Progenitor cell of endocrine pancreas (in vitro differentiated cells): ENCODE measurements at places on chromosomes 2 and 18.

GRCh38 chr2:77479395-77479794 is 42.8 kb downstream of the LRRTM4 start:
- DNase-seq = no peak

DNA sequence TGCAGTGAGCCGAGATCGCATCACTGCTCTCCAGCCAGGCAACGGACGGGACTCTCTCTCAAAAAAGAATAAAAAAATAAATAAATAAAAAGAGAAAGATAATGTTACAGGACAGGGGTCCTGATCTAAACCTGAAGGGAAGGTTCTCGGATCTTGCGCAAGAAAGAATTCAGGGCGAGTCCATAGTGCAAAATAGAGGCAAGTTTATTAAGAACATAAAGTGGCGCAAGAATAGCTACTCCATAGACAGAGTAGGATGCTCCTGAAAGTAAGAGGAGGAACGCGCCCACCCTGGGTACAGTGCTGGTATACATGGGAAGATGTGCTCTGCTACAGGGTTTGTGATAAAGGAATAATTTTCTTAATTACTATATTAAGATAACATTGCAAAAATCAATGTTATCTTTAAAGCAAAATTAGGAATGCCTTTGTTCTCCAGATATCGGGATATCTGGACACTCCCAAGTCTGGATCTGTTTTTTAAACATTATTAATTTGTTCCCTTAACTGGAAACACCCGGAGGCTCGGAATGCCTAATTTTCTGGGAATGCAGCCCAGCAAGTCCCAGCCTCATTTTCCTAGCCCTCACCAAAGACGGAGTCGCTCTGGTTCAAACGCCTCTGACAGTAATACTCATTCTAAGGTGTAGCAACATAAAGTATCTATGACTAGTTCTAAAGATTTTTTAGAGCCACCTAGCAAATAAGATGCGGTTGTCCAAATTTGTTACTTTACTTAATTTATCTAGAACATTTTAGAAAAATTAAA is 38.8 kb downstream of the ACSL3 start:
- DNase-seq = no peak

GRCh38 chr2:159199761-159200465 is 86.6 kb downstream of the WDSUB1 start:
- no peak for DNase-seq

- DNase-seq = no peak
These were observed 62.0 kb upstream of the TAF1B start for GRCh38 chr2:9781252-9781651.

GRCh38 chr18:32300914-32301313 is 111.1 kb downstream of the MEP1B start:
- DNase-seq = no peak
